Activated T-helper 1 cell treated with anti-CD3 and anti-CD28 coated beads, Interleukin-2, amount 50 U/mL, for 16 hours (primary cell): ENCODE measurements at places on chromosomes 12 and 14.

- DNase-seq: no peak
These were observed 83.9 kb downstream of the ZFP36L1 start for GRCh38 chr14:68709007-68709406.

DNA sequence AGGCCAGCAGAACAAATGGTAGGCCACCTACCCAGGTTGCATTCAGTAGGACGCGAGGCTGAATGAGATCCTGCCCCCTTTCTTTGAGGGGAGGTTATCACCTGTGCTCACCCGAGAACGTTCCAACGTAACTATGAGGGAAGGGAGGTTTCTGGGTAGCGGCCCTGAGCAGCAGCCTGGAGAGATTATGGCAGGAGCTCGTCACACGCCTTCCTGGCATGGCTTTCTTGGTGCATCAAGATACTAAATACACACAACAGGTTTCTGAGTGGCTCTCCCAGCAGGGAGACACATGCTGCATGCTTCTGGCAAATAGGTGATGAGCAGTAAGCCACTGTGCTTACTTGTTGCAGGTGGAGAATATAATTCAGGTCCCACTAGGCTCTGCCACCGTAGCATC is 147.7 kb downstream of the CALM1 start:
- DNase-seq: no peak

DNA sequence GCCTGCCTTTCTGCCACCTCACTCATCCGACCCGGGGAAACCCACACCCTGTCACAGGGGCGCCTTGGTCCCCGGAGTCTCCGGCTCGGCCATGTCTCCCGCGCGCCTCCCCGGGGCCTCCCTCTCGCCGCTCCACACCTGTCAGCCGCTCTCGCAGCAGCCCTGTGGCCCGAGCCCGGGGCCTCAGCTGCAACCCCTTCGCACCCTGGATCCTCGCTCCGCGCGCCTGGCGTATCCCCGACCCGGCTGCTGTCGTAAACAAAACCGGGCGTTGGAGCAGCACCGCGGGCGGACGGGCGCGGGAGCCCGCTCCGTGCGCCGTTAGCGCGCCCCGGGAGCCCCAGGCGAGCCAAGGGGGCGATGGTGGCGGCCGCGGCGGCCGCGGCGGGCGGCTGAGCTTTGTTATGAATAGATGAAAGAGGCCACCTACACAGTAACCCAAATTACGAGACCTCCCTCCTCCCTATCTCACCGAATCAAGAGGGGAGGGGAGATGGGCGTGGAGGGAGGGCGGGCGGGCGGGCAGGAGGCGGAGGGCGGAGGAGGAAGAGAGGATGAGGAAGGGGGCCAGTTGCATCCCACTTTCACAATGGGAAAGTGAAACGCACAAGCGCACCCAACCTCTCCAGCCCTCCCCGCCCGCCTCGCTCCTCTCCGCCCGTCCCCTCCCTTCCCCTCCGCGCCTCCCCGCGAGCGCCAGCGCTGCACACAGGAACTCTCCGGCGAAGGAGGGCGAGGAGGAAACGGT is at the start of gene PLXNC1:
TSS of gene PLXNC1 (plus strand) at position 587 of the 748 bp plus-strand sequence. CDS start 395 bp downstream, outside the sequence.
- DNase-seq: peak; percentile 46

GRCh38 chr12:81167694-81168093 is 89.8 kb downstream of the ACSS3 start:
- DNase-seq: no peak

GRCh38 chr12:23139026-23139425 is 514.1 kb downstream of the ETNK1 start:
- DNase-seq: no peak
